EH (cell line): ENCODE measurements at places on chromosomes 3 and 15.

GRCh38 chr3:183267140-183267539 is 14.1 kb downstream of the B3GNT5 start:
- no peak for DNase-seq

- no peak for DNase-seq
These were observed 106.5 kb downstream of the CACNA2D3 start for GRCh38 chr3:54228806-54229205.

GRCh38 chr3:52495777-52496602 is 852 bp downstream of the STAB1 start:
- DNase-seq = peak; percentile 75

DNA sequence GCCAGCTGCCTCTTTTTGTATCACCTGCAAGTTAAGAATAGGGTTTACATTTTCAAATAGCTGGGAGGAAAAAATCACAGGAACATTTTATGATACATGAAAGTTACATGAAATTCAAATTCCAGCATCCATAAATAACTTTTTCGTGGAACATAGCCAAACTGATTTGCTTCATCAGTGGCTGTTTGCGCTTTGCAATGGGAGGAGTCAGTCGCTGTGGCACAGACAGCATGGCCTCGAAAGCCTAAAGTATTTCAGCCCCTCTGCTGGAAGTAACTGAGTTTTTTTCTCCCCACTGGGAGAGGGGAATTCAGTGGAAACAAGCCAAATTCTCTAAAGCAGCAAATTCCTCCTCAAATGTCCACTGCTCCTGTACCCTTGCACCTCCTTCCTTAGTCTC is 271.9 kb downstream of the SUCLG2 start:
- DNase-seq = peak; percentile 11

GRCh38 chr15:67329984-67330733 is 75.6 kb downstream of the IQCH start:
- no peak for DNase-seq

- DNase-seq = peak; percentile 93
These were observed 31.0 kb downstream of the ANP32A start for GRCh38 chr15:68789534-68790241.

GRCh38 chr3:31244929-31245817 is 287.6 kb upstream of the STT3B start:
- DNase-seq = no peak

GRCh38 chr15:71706461-71707229 is 103.7 kb upstream of the NR2E3 start:
- no peak for DNase-seq

GRCh38 chr15:69561071-69561784 is 108.6 kb downstream of the RPLP1 start:
- DNase-seq = no peak

GRCh38 chr15:91302588-91303439 is 202.8 kb downstream of the SV2B start:
- peak; percentile 62 for DNase-seq

DNA sequence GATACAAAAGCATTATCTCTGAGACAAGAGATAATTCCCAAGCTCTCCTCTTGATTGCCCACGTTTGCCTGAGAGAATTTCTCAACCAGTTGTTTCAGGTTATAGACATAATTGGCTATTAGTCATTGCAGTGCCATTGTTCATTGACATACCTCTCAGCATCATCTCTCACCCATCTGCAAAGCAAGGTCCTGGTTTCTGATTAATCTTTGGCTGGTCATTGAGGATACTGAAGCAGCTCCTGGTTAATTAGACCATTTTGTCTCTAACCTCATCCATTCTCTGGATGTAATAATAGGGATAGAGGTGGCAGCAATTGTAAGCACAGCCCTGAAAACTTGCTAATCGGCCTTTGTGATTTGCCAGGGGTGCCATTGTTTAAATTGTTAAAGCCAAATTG is 104.2 kb downstream of the CNTN6 start:
- no peak for DNase-seq

DNA sequence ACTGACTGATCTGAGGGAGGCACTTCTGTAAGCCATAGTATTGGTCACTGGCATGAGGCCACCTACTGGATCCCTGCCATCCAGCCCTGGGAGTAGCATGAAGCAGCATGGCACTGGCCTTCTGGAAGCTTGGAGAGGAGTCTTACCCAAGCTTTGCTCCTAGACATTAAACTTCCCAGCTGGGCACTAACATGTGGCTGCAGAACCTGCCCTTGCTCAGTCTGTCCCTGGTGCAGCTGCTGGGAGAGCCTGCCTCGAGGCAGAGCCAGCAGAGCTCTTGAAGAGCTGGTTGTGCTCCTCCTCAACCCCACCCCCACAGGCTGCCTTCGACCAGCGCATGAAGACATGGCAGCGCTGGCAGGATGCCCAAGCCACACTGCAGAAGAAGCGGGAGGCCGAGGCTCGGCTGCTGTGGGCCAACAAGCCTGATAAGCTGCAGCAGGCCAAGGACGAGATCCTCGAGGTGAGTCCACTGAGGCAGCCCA is 17.1 kb upstream of the SNX22 start:
- peak; percentile 44 for DNase-seq

DNA sequence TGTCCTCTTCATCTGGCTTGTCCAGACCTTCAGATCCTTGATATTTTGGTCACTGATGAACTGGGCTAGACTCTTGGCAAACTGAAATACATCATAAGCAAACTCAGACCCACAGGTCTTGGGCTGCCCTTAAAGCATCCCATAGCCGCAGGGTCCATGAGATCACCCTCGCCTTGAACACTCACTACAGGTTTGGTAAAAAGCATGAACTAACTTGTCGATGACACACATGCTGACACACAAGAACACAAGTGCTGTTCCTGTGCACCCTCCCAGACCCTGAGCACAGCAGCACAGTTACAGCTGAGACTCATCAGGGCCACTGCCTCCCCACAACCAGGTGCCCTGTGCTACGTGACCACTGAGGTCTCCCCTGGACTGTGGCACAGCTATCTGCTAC is 21.0 kb downstream of the PFKFB4 start:
- DNase-seq = no peak

GRCh38 chr3:24899901-24900603 is 405.4 kb upstream of the THRB start:
- no peak for DNase-seq

DNA sequence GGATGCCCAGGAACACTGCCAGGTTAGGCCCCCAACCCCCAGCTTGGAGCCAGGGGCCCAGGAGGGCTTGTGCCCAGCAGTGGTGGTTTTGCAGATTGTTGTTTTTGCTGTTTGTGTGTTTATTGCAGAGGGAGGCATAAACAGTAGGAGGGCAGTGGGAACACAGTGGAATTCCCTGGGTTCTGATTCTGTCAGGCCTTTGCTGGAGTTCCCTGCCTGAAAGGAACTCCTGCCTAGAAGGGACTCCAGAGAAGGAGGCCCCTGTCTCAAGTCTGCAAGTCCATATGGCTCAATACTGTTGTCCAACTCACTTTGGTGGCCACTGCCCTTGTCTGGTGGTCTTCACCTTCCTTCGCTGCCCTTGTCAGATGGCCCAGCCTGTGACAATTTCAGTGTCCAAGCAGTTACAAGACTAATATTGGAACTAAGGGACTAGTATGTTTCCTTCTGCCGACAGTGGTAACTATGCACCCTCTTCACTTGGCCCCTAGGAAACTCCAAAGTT is 47.4 kb upstream of the RAB6B start:
- no peak for DNase-seq

GRCh38 chr3:184546252-184546651 is 15.3 kb upstream of the EPHB3 start:
- no peak for DNase-seq

- peak; percentile 3 for DNase-seq
These were observed 41.6 kb upstream of the ROPN1 start for GRCh38 chr3:124033360-124034015.
